ENCODE measurements at places on chromosomes 5 and 9.
A peak's percentile ranks its signal among the peaks of the same experiment; 100 is the strongest.

GRCh38 chr5:122095158-122095557 is 17.1 kb upstream of the LOX start:
- DNase-seq = no peak

DNA sequence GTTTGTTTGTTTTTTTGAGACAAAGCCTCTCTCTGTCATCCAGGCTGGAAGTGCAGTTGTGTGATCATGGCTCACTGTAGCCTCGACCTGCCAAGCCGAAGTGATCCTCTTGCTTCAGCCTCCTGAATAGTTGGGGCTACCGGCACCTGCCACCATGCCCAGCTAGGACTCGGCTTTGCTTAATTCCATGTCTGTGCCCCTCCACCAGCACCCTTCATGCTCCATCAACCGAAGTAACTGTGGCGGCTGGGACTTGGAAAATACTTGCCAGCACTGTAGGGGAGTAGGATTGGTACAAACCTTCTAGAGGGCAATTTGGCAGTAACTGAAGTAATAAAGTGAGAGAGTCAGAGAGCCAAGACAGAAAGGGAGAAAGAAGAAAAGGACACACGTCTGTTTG is 19.0 kb downstream of the FAXDC2 start:
- DNase-seq = no peak

GRCh38 chr9:37030611-37030939 is 3.5 kb downstream of the PAX5 start:
- no peak for DNase-seq

DNA sequence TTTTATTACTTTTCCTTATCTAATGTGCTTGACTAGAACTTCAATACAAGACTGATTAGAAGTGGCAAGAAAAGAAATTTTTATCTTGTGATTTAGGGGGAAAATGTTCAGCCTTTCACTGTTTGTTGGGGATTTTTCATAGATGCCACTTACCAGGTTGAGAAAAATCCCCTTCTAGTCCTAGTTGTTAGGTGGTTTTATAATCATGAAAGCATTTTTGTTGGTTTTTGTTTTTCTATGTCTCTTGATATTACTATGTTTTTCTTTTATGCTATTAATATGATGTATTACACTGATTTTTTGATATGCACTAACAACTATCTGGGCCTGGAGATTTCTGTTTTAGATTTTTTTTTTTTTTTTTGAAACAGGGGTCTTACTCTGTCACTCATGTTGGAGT is 134.0 kb downstream of the PARP8 start:
- DNase-seq = no peak

DNA sequence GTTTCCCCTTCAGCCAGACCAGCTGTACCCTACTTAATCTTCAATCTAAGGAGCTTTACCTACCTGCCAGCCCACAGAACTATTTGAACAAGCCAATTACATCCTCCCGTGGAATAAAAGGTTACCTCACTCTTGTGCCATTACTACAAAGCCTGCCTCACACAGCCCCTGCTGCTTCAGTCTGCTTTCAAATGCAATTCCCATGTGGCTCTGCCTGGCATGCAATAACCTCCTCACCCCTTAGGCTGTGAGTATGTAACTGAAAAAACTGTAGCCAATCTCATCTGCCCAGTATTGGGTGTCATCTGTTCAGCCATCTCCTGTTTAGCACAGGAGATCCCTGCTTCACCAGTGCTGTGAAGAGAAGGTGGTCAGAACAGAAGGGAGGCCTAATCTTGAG is 6.1 kb upstream of the GCNT1 start:
- DNase-seq = no peak

GRCh38 chr9:77210116-77210515 is 32.8 kb downstream of the VPS13A start:
- DNase-seq = no peak

- no peak for DNase-seq
Observed at GRCh38 chr9:20551835-20552234, 70.5 kb downstream of the MLLT3 start.

- peak; percentile 57 for DNase-seq
Observed at GRCh38 chr5:88827997-88828396, 55.0 kb downstream of the MEF2C start.

DNA sequence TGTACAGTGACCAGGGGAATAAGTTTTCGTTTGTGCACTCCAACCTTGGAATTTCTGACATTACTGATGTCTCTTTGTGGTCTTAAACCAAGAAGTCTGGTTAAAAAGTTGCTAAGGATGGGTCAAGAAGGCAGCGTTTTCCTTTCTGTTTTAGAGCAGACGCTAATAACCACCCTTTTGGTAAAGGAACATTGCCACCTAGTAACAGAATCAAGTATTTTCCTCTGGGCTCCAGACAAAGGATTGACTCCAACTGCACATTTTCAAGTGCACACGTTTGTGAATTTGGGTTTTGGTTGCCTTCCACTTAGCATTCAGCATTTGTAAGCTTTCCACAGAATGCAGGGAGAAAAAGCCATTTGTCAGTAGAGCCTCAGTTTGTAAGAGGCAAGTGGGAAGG is 22.2 kb upstream of the CEP78 start:
- DNase-seq = peak; percentile 49

DNA sequence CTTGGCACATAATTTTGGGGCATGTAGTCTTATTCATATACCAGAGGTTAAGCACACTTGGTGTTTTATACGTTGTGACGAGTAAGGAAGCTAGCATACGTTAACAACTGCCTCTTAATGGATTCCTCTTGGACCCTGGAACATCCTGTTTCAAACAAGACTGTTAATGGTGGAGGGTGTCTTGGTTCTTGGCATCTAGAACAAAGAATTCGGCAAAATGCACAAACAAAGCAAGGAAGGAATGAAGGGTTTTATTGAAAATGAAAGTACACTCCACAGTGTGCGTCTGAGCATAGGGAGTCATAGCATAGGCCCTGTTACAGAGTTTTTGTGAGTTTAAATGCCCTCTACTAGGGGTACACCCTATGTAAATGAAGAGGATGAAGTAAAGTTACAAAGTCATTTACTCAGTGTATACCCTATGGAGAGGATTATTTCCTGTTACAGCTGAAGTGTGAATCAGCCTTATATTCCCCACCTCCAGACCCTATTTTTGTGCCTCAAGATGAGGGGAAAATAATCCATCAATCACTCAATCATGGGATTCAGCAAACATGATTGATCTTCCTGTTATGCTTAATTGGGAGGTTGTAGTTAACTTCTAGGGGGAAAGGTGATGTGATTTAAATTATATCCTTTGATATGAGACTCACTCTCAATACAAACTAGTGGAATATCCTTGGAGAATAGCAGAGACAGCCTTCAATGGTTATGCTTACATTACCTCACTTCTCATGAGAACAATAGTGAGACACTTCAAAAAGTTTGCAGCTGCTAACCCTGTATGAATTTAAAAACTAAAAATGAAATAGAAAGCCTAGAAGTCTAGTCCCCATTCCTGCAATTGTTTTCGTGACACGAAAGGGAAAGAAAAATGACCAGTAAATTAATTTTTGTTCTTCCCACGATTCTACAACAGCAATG is 84.9 kb upstream of the MYO10 start:
- no peak for DNase-seq

DNA sequence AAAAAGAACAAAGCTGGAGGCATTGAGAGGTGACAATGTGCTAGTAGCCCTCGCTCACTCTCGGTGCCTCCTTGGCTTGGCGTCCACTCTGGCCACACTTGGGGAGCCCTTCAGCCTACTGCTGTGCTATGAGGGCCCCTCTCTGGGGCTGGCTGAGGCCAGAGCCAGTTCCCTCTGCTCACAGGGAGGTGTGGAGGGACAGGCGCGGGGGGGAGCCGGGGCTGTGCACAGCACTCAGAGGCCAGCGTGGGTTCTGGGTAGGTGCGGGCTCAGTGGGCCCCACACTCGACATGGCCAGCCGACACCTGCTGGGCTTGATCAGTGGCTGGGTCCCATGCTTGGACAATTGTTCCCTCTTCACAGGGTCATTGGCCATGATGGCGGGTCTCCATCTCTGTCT is 202.5 kb upstream of the GRAMD2B start:
- no peak for DNase-seq

- DNase-seq = peak; percentile 14
Observed at GRCh38 chr5:114327987-114328386, 33.9 kb upstream of the KCNN2 start.

DNA sequence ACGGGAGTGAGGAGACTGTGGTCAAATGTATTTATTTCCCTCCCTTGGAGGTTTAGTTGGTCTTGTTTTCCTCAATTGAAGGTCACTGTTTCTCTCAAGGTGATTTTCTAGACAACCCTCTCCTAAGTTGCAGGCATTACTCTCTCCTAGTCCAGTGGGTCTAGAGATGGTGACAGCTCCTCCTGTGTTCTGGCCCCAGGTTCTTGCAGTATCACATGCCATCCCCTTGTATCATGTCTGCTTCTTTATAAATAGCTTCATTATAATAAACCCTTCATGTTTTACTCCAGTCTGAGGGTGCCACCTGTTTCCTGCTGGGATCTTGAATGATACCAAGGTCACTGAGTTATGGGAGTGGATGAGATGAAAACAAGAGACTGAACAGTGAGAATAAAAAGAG is 208.0 kb upstream of the KCNN2 start:
- no peak for DNase-seq

DNA sequence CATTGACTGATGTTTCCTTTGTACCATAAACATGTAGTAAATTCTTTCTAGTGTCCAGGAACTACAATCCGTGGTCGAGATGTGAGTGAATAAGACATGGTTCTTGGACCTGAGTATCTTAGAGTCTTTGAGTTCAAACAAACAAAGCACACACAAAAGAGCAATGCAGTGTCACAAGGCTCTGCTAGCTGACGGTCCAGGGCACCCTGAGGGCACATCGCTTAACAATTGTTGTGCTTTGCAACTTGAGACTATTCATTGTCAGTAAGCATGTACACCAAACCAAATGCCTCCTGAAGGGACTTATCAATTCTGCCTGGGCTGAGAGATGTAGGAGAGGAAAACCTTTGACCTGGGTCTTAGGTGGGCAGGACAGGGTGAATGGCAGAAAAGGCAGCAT is 84.8 kb downstream of the CAMK4 start:
- DNase-seq = no peak

GRCh38 chr9:75891277-75891741 is 836 bp downstream of the PCSK5 start:
- DNase-seq = peak; percentile 63

GRCh38 chr5:79108086-79108485 is 3.5 kb upstream of the BHMT start:
- DNase-seq = no peak

DNA sequence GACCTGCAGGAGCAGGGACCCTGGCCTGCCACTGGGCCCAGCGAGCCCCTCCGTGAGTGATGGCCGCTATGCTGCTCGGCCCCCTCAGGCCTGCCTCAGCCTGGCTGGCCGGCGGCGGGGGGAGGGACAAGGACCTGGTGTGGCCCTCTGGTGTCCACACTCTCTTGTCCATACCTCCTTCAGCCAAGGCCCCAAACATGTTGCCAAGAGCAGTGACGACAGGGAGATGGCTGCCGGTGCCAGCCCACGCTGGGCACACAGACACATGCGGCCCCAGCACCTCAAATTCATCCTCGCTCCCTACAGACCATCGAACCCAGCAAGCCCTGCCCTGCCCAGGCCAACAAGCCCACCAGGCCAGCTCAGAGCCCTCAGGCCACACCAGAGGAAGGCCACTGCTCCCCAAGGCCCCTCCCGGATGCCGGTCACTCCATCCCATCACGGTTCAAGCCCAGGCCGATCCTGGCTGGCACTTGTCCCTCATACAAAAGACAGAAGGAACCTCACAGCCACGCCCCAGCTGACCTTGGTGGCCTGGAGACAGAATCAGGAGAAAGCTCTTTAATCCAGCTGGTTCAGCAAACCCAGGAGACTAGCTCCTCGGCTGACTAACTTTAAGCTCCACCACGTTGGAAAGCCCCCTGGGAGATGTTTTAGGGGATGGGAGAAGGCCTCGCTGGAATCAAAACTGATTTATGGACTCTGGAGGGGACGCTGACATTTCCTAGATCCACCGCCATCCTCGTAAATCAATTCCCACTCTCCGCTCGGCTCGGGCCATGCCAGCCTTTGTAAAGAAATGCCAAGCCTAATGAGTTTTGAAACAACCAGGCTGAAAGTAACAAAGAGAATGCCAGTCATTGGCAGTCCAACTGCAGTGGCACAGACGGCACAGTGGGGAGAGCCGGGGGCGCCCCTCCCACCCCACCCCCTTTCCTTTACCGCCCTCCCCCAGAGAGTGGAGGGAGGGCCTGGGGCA is 84.9 kb downstream of the VAV2 start:
- no peak for DNase-seq

- DNase-seq = no peak
Observed at GRCh38 chr9:132156262-132156661, 5.6 kb upstream of the NTNG2 start.

DNA sequence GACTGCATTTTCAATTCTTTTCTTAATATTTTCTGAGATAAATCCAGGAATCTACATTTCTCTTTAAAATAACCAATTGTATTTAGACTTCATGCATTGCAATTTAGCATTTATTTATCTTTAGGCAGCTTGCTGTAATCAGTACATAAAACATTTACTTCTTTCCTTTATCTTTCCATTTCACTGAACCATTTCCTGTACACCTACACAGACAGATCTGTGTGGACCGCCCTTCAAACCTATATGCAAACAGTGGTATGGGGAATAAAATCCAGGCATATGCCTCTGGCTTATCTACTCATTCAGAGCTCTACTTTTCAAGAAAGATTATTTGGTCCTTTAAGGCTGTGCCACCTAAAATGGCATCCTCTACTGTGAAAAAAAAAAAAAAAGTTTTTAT is 640.0 kb downstream of the MAT2B start:
- DNase-seq = no peak

GRCh38 chr9:129667850-129668249 is 2.4 kb downstream of the PRRX2 start:
- no peak for DNase-seq

DNA sequence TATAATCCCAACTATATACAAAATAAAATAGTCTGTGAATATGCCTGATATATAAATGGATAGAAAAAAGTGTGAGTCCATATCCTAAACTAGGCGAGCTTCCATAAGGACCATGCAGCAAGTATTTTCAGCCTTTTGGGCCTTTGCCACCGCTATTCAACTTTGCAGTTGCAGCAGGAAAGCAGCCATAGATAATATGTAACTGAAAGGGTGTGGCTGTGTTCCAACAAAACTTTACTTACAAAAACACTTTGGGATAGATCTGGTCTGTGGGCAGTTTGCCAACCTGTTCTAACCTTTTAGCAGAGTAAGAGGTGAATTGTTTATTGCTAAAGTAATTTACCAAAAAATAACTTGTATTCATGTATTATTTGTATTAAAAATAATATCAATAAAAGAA is 127.8 kb upstream of the GPR151 start:
- DNase-seq = no peak

DNA sequence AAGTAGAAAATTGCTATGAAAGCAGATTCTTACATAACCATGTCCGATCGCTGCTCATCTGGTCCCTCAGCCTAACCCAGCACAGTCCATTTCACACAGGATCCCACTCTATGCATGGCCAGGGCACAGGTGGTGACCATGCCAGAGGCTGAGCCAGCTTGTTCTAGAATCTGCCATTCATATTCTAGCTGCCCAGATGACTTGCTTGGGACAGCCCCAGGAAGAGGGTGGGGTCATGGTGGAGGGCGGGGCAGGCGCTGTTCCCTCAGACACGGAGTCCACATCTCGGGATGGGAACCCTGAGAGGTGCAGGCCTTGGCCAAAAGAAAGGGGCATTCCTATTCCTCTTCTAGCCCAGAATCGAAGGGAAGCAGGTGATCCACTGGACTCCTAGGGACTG is 275.2 kb upstream of the IRX2 start:
- DNase-seq = no peak

- no peak for DNase-seq
Observed at GRCh38 chr9:34374339-34374738, 2.4 kb downstream of the MYORG start.

GRCh38 chr9:127977884-127978647 is 2.7 kb downstream of the EEIG1 start:
- peak; percentile 52 for DNase-seq

- no peak for DNase-seq
Observed at GRCh38 chr5:106312360-106312759, 1358.4 kb downstream of the EFNA5 start.
